AG20443 (cell line): ENCODE measurements at places on chromosomes 1 and 21.

GRCh38 chr1:7681401-7681800, 89.7 kb upstream of the VAMP3 start:
- no peak for DNase-seq

DNA sequence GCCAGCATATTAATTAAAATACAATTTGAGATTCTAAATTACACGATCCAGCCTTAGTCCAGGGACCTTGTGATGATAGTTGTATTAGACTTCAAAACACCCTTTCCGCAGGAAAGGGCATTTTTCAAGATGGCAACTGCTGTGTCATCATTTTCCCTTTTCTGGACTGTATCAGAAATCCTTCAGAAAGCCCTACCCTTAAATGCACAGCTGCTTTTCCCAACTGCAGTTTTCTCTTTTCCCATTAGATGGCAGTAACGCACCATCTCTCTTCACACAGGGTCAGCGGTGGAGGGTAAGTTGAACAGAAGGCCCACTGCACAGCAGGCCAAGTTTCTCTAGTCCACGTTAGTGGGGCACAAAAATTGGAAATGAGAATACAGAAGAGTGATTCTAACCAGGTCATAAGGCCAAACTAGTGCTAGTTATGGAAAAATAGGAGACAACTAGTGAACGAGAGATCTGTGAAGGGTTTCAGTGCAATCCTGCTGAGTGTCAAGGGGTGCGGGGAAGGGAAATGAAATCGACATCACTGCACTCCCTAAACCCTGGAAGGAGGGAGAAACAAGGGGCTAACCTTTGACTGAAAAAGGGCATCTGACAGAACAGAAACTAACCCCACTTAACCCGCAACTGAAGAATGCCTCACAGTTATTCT, 22.1 kb upstream of the TDRD10 start:
- DNase-seq, result peak; percentile 89

GRCh38 chr1:221174330-221174993, 295.2 kb downstream of the HLX start:
- DNase-seq, result no peak

DNA sequence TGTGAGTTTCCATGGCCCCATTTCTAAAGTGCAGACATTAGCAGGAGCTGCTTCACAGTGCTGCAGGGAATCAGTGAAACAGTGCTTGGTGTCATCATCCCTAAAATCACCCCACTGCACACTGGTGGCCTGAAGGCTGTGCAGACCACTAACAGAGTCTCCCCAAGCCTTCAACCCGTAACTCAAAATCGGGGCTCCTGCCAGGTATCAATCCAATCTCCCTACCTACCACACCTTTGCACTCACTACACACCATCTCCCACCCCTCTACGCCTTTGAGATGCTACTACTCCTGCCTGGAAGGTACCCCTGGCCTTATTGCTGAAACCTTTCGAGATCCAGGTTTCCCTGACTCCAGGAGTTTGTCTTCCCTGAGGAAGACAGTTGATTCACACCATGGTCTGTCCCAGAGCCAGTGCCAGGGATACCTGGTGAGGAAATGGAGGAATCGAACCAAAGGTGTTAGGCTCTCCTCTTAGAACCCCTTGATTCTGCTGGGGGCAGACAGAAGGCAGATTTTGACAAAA, 25.5 kb downstream of the SLC2A1 start:
- DNase-seq, result no peak

DNA sequence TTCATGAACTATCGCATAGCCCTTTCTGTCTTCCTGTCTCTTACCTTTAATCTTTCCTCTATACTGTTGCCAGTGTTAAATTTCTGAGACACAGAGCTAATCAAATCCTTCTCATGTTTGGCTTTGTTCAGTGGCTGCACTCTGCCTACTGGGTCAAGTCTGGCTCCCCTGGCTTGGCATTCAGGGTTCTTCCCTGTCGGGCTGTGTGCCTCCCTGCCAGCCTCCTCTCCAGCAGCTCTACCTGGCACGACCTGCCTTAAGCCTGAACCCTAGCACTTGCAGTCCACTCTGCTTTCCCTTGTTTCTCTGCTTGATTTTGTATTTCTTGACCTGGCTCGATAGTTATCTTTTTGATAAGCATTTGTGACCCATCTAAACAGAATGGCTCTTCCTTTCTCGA, 26.2 kb upstream of the GPR88 start:
- no peak for DNase-seq

DNA sequence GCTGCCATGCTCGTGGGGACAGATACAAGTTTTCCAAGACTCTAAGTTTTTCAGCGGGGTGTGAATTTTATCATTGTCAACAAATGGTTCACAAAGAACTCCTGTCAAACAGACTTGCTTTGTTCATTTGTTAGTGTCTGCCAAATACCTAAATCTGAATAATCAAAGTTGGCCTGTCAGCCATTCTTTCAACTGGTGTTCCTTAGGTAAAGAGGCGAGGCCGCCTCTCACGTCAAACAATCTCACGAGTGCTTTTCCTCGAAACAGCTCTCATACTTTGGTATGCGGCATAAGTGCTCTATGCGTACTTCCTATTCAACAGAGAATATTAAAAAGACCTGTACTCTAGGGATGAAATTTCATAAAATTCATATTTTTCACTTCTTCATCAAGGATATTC, 51.4 kb upstream of the KANK4 start:
- no peak for DNase-seq

DNA sequence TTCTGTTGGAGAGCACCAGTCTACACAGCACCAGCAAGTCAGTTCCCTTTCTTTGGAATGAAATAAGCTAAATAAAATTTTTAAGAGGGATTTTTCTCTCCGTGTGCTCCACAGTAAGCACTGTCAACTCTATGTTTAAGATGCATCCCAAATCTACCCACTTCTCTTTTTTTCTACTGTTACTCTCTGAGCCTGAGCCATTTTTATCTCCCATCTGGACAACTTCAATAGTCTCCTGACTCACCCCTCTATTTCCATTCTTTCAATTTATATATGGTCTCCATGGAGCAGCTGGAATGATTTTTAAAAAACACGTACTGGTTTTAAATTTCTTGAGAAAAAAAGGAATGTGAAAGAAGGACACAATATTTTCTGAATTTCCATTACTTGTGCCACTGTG, 24.7 kb upstream of the CCT8 start:
- DNase-seq, result no peak

DNA sequence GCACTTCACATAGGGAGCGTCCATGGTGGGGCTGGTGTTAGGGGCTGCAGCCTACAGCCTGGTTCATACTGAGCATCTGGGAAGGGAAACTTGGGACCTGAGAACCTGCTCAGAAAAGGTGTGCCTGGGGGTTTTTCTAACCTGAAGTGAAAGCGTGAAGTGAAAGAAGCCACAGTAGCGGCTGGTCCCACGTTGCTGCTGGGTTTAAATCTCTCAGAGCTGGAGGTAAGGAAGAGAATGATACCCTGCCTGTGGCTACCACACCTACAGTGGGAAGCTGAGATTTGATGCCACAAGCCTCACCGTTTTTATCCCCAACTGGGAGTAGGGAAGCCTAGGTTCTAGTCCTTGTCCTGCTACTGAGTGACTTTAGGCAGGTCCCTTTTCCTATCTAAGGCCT, 21.0 kb upstream of the FUCA1 start:
- DNase-seq, result no peak

DNA sequence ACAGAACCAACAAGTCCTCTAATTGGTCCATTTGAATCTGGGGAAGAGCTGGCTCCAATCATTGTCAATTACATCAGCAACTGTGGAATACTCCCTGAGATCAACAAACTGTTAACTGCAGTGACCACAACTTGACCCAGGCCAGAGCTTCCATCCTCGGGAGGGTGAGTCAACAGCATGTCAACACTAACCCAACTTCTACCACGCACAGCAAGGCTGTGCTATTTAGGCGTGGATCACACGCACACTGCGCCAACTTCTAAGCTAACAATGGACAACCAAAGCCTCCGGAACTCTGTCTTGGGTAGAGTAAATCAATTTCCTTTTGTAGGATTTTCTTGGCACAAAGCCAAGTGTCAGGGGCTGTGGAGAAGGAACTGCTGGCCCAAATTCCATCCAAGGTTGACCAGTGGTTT, 30.4 kb downstream of the APP start:
- DNase-seq, result peak; percentile 82

DNA sequence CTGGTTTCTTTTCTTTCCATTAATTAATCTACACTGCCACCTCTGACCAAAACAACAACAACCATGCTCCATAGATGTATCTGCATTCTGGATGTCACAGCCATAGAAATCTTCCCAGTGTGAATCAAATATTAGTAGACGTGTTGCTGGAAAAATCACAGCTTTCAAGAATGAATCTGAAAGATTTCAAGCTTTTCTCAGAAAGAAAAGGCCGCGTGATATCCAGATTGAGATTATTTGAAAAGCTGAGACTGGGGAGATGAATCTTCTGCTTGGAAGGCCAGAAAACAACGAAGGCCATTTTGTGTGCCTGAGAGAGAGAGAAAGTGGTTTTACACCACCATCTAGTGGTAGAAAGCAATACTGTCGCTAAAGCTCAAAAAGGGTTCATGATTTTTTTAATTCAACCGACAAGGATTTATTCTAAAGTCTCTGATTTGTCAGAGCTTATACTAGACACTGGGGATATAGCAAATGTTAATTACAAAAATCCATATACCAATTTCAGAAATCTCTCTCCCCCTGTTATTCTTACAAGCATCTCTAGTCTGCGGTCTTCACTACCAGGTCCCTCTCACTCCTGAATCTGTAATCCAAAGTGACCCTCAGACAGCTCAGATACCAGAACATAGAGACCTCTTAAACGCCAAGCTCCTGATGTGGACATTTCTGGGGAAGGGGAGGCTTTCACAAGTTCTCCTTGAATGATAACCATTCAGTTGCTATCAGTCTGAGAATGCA, 87.5 kb upstream of the SGIP1 start:
- peak; percentile 66 for DNase-seq
